Ascending aorta (tissue), 2 donors: ENCODE measurements at places on chromosomes 3 and 15.

GRCh38 chr15:69299451-69299886 lies 757 bp downstream of the PAQR5 start:
- H3K27me3 ChIP-seq, result peaks cover 17% of the 10 kb centered on the region
- H3K4me3 ChIP-seq, result peak overlapping the region; percentile 51
- no peak for DNase-seq
- H3K27ac ChIP-seq, result no peak overlapping the region
- H3K36me3 ChIP-seq, result no peaks in the 10 kb centered on the region
- no peaks in the 10 kb centered on the region for H3K4me1 ChIP-seq

DNA sequence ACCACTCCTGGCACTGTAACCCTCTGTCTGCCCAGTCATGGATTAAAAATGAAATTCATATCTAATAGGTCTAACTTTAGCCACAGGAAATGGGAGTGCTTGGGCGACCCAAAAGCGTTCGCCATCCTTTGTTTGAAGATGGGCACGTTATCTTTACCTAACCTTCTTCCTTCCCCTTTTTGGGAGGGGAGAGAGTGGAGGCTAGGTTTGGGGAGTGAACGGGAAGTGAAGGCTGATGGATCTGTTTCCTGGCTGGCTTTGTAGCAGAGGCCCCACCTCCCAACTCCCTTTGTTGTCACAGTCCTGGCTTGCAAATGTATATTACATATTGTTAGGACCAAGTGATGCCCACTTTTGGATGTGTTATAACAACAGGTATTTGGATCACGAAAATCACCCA lies 98.1 kb upstream of the ARHGEF3 start:
- no peaks in the 10 kb centered on the region for H3K36me3 ChIP-seq
- DNase-seq, result no peak
- no peak overlapping the region for H3K4me3 ChIP-seq
- H3K27ac ChIP-seq, result no peak overlapping the region
- no peaks in the 10 kb centered on the region for H3K27me3 ChIP-seq
- peaks cover 2% of the 10 kb centered on the region for H3K4me1 ChIP-seq

- DNase-seq, result no peak
- no peaks in the 10 kb centered on the region for H3K27me3 ChIP-seq
- no peak overlapping the region for H3K27ac ChIP-seq
- H3K4me3 ChIP-seq, result no peak overlapping the region
- H3K36me3 ChIP-seq, result no peaks in the 10 kb centered on the region
Observed at GRCh38 chr3:180040966-180041365, 4.2 kb upstream of the PEX5L start.

GRCh38 chr15:74202452-74203401 lies at the start of gene STRA6:
Gene STRA6, minus strand, starts transcription at chr15:74202787. Its CDS starts 520 bp downstream, at chr15:74202267.
- H3K36me3 ChIP-seq, result no peaks in the 10 kb centered on the region
- H3K4me3 ChIP-seq, result no peak within 1 kb of the TSS
- no peak for DNase-seq

GRCh38 chr3:194395778-194396538 lies 3.1 kb downstream of the GP5 start:
- H3K4me3 ChIP-seq, result no peak overlapping the region
- DNase-seq, result no peak
- H3K27ac ChIP-seq, result no peak overlapping the region
- no peaks in the 10 kb centered on the region for H3K36me3 ChIP-seq
- H3K27me3 ChIP-seq, result peaks cover 8% of the 10 kb centered on the region
- H3K4me1 ChIP-seq, result peaks cover 9% of the 10 kb centered on the region

- no peak overlapping the region for H3K27ac ChIP-seq
- no peaks in the 10 kb centered on the region for H3K36me3 ChIP-seq
- no peaks in the 10 kb centered on the region for H3K27me3 ChIP-seq
- H3K4me1 ChIP-seq, result no peaks in the 10 kb centered on the region
- DNase-seq, result no peak
- no peak overlapping the region for H3K4me3 ChIP-seq
Observed at GRCh38 chr3:82416830-82417229, 655.4 kb upstream of the GBE1 start.

DNA sequence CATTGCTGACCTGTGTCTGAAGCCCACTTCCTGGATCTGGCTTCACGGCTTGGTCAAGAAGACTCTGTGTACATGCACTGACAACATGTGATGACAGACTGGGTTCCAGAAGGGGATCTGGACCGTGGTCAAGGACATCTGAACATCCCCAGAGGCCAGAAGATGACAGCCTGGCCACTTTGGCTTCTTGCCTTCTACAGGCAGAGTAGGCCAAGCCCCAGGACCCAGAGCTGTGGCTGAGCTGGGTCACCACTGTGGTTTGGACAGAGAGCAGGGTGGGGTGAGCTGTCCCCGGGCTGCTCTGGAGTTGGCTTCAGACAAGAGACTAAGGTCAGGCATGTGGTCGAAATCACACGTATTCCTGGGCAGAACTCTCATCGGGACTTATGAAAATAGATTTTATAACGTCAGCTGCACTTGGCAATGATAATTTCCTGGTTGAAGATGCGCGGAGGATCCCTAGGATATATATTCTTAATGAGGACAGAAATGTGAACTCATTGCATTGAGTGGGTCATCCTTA lies 114.1 kb upstream of the FRMD4B start:
- DNase-seq, result peak; percentile 26
- no peaks in the 10 kb centered on the region for H3K4me1 ChIP-seq
- H3K4me3 ChIP-seq, result no peak overlapping the region
- H3K27me3 ChIP-seq, result no peaks in the 10 kb centered on the region
- H3K36me3 ChIP-seq, result no peaks in the 10 kb centered on the region
- H3K27ac ChIP-seq, result no peak overlapping the region
